ENCODE measurements at places on chromosomes 11 and 22.

DNA sequence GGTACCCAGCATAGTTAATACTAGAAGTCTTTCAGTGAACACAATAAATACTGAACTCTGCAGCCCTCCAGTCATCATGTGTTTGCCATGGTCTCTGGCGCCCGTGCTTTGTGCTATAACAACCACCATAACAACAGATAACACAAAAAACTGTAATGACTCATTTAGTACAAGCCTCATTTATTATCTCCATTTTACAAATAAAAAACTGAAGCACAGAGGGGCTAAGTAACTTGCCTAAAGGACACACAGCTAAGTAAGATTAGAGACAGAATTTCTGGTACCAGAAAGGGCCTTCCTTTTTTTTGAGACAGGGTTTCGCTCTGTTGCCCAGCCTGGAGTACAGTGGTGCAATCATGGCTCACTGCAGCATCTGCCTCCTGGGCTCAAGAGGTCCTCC is 19.5 kb downstream of the RBFOX2 start:
- no peak for DNase-seq

GRCh38 chr22:48357196-48357595 is 1470.5 kb downstream of the BRD1 start:
- no peak for DNase-seq

- no peak for DNase-seq
Observed at GRCh38 chr11:77193911-77194830, 66.1 kb downstream of the MYO7A start.

- no peak for DNase-seq
Observed at GRCh38 chr22:24494167-24494527, 985 bp upstream of the UPB1 start.

DNA sequence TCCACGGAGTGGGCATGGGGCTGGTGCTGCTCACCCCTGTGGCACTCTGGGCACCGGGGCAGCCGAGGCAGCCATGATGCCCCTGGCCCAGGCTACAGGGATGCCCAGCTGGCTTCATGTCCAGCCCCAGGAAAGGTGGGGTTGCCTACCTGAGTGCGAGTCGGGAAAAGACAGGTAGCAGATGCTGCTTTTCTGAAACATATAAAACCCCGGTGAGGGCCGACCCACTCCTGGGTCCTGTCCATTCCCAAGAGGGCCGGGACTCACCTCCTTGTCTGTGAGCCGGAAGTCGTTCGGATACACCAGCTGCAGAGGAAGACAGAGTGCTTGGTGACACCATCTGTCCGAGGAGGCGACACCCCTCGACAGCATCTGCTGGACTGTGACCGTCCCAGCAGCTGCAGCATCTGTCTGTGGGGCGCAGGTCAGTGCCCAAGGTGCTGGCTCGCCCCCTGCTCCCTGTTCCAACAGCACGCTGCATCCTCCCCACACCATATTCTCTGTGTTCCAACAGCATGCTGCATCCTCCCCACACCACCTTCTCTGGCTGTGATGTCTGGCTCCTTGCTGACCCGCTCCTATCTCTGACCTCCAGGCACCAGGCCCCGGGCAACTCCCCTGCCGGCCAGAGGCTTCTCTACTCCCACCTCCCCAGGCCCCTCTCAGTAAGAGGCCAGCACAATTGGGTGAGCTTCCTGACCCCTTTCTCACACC is 8.0 kb downstream of the DENND6B start:
- no peak for DNase-seq

All from activated CD4-positive, alpha-beta memory T cell treated with anti-CD3 and anti-CD28 coated beads, Interleukin-2, amount 10 ng/mL, durations not matched to agents 7 days and 5 days (primary cell).